ENCODE measurements at places on chromosomes 2 and 18.

DNA sequence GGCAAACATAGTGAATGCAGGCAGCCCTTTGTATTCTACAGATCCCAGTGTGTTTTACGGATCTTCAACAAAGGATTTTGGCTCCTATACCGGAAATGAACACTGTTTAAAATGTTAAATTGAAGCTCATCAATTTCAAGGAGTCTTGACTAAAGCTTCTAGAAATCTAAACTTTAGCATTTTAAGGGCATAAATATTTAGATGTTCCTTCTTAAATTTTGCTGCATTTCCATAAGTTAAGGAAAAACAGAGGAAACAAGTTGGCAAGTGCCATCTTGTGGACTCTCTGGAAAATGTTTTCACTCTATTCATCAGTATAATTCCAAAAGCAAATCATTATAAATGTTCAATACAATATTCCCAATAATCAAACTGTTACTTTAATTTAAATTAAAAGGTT is 19.6 kb downstream of the CHN1 start:
- no peak for DNase-seq

GRCh38 chr2:155412598-155412997 is 714.1 kb downstream of the KCNJ3 start:
- DNase-seq, result no peak

DNA sequence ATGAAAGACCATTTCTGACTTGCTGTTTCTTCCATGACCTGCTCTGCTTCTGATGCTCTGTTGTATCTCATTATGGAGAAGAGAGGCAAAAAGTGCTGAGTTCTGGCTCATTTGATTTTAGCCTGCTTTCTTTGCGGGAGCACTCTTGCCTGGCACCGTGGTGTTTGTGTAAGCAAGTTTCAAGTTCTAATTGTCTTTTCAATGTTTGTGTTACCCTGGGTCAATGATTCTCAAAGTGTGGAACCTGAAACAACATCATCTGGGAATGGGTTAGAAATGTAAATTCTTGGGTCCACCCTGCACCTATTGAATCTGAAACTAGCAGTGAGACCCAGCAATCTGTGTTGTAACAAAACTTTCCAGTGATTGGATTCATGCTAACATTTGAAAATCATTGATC is 85.5 kb upstream of the STON1 start:
- DNase-seq, result no peak

- no peak for DNase-seq
These were observed 51.3 kb downstream of the C2orf76 start for GRCh38 chr2:119315241-119315925.

DNA sequence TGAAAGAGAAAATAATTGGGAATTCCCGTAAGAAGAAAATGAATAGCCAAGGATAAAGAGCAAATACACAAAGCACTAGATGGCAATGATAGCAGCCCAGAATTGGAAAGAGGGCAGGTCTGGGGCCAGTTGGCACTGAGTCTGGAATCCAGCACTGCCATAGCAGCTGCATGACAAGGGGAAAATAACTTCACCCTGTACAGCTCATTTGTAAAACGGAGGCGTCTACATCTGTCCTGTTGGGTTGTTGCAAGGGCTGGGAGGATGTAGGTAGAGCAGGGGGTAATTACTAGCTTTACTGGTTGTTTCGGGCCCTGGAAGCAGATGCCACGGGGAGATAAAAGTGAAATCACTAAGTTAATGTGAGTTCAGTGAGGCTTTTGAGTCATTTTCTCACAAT is 110.0 kb upstream of the RASGRP3 start:
- DNase-seq, result no peak

- DNase-seq, result no peak
These were observed 58.1 kb downstream of the INPP4A start for GRCh38 chr2:98502556-98503335.

GRCh38 chr2:178412047-178412446 is 38.9 kb downstream of the PRKRA start:
- DNase-seq, result no peak

DNA sequence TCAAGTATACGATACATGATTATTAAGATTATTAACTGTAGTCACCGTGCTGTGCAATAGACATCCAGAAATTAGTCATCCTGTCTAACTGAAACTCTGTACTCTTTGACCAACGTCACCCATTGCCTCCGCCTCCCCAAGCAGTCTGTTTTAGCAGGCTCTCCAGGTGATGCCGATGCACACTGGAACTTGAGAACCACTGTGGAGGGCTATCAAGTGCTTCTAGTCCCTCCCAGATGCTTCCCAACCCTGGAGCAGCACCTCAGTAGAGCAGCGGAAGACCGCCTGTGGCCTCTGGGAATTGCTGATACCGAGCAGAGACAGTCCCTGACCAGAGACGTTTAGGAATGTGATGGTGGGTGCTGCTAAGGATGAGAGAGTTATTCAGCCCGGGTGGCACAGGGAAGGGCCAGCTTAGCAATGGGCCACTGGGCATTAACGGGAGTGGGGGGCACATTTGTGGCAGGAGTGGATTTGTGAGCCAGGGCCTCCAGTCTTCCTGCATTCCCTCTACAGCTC is 50.7 kb downstream of the LIPG start:
- no peak for DNase-seq

DNA sequence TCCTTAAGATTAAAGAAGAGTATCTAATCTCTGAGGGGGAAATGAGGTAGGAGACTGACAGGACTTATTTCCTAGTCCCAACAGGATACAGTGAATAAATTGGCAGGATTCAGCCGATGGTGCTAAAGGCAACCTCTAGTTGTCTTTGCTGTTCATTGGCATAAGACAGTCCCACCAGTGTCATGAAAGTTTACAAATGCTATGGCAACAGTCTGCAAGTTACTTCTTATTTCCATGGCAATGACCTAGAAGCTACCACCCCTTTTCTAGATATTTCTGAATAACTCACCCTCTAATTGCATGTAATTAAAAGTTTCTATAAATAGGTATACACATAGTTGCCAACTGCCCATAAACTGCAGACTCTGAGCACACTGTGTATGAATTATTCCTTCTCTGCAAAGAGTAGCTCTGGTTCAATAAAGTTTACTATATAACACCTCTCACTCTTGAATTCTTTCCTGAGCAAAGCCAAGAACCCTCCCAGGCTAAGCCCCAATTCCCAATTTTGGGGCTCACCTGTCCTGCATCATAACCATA is 172.7 kb upstream of the LRATD1 start:
- DNase-seq, result no peak

DNA sequence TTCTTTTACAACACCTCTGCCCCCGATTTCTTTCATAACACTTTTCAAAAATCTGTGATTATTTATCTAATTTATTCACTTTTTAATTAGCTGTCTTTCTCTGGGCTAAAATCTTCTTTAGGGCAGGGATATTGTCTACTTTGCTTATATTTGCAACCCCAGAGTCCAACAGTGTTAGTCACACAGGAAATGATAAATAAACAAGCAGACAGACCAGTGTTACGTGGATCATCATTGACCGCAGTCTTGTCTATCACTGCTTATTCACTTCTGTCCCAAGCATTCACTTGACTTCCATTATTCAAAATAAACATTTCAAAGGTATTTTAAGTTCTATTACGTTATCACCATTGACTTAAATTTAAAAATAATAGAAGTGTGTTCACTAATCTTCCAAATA is 237.6 kb upstream of the UBE2E3 start:
- DNase-seq, result no peak

GRCh38 chr2:35538796-35539195 is 816.8 kb upstream of the CRIM1 start:
- DNase-seq, result no peak

DNA sequence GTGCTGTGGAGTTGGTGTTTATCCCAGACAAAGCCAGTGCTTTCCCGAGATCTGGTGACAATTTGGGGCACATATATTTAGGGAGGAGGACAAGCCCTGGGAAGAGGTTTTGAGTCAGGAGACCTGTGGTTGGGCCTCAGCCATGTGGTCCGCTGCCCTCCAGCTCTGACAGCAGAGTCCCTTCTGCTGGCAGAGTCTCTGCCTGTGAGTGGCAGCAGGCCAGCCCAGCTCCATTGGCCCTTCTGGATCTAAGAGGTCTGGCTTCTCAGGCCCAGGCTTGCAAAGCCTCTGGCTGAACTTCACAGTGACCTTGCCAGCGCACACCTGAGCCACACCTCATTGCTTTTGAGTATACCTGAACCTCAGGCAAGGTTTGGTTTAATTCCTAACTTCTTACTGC is 115.3 kb downstream of the BCL2L11 start:
- no peak for DNase-seq

- DNase-seq, result no peak
These were observed 144.6 kb upstream of the EPHA4 start for GRCh38 chr2:221716426-221717303.

DNA sequence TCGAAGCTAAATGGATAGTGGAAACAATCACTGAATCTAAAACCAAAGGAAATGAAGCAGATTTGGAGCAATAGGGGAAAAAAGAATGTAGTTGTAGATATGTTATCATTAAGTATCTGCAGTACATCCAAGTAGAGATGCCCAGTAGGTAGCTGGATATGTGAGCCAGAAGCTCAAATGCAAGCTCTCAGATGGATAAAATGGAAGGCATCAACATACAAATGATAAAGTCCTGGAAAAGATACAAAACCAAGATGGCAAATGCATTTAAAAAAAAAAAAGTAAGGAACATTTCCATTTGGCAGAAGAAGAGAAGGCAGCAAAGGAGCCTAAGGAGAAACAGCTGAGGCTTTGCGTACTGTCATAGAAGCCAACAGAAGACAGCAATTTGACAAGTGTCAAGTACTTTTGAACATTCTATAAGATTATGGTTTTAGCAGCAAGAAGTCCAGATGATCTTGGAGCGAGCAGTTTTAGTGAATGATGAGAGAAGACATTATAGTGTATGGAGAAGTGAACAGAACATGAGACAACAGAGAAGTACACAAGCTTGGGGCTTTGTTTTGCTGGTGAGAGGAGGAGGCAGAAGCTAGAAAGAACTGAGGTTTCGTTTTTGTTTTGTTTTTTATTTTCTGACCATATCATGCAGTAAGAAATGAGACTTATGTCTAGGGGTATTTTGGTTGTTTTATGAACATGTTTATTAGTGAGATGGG is 18.3 kb downstream of the ROCK2 start:
- no peak for DNase-seq

DNA sequence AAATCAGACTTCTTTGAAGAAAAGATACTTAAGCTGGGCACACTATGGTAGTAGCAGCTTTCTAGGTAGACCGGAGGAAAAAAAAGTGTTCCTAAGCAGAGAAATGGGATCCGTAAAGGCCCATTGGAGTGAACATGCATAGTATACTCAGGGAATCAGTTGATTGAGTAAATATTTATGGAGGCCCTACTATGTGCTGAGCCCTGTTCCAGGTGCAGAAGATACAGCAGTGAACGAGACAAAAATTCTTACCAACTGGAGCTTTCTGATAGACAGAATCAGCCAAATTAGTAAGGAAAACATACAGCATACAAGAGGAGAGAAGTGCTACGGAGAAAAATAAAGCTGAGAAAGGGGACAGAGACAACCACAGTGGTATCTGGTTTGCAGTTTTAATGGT is 28.1 kb downstream of the CRIM1 start:
- no peak for DNase-seq

- DNase-seq, result no peak
These were observed 196.0 kb downstream of the CDH7 start for GRCh38 chr18:65946777-65947176.

DNA sequence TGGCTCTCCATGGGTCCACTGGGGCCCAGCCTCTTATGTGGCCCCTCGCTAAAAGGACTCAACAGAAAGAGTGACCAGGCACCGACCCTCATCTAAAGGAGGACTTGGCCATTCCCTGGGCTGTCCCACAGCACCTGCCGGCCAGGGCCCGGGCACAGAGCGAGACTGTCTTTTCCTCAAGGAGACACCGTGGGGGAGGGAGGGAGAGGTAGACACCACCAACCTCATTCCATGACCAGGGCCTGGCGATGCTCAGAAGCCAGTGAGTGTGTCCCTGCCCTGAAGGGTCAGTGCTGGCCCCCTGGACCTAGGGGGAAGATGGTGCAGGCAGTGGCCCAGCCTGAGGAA is 39.8 kb upstream of the ALPP start:
- no peak for DNase-seq

- DNase-seq, result no peak
These were observed 96.1 kb downstream of the IRS1 start for GRCh38 chr2:226703514-226703913.

- DNase-seq, result no peak
These were observed 225.4 kb upstream of the SIX3 start for GRCh38 chr2:44716131-44716530.

- no peak for DNase-seq
These were observed 293.7 kb upstream of the ACVR2A start for GRCh38 chr2:147550995-147551731.

GRCh38 chr18:55247032-55247431 is 287.8 kb upstream of the CCDC68 start:
- DNase-seq, result no peak

GRCh38 chr2:99166218-99166617 is 11.5 kb downstream of the LIPT1 start:
- no peak for DNase-seq

GRCh38 chr18:47605093-47605492 is 325.4 kb downstream of the SMAD2 start:
- DNase-seq, result no peak

- DNase-seq, result no peak
These were observed 1496.8 kb upstream of the CELF4 start for GRCh38 chr18:39062426-39062825.

DNA sequence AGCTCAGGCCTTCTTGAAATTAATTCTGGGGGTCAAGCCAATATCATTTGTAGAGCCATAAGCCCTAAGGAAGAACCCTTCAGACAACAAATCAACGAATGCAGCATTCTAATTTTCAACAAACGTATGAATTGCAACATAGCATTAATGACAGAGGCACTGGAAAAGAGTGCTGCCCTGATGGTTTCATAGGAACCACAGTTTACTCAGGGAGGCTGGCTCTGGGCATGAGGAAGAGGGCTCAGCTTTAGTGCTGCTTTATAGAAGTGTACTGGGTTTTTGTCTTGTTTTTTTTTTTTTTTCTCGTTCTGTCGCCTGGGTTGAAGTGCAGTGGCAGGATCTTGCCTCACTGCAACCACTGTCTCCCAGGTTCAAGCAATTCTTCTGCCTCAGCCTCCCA is 36.1 kb upstream of the CAB39 start:
- no peak for DNase-seq

GRCh38 chr2:19751631-19752030 is 150.2 kb downstream of the TTC32 start:
- no peak for DNase-seq

GRCh38 chr2:138703242-138703641 is 76.9 kb downstream of the NXPH2 start:
- DNase-seq, result no peak

DNA sequence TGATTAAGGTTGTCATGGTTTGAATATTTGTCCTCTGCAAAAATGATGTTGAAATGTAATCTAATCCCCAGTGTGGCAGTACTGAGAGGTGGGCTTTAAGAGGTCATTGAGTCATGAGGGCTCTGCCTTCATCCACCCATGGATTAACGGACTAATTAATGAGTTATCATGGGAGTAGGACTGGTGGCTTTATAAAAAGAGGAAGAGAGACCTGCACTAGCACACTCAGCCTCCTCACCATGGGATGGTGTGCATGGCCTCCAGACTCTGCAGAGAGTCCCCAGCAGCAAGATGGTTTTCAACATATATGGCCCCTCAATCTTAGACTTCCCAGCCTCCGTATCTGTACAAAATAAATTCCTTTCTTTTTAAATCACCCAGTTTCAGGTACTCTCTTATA is 41.0 kb downstream of the DTNB start:
- no peak for DNase-seq

GRCh38 chr2:20353241-20353992 is 2.8 kb upstream of the PUM2 start:
- DNase-seq, result no peak

GRCh38 chr2:120094795-120095194 is 81.9 kb downstream of the EPB41L5 start:
- no peak for DNase-seq
